ENCODE measurements at places on chromosomes 5 and 9. TPM values are rescaled to one million over a fixed set of nuclear protein-coding genes. Genes with fewer than 3 reads are reported as not detected.

Gene SLC6A3
- not detected for total RNA-seq

Gene PCAT7
- not detected for total RNA-seq

Gene PCDHB7
- total RNA-seq, result 8.0 TPM

DNA sequence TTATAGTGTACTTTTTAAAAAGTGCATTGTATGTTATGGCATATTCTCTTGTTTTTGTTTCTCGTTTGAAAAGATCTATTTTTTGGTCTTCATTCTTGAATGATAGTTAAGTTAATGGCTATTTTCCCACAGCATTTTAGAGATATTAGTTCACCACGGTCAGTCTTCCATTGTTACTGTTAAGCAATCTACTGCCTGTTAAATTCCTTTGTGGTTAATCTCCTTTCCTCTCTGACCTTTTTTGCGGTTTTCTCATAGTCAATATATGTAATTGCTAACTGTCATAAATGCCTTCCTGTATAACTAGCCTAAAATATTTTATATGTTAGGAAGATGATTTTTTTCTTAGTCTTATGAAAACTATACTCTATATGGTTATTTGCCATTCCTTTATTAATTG lies 250.8 kb upstream of the FBXL7 start:
- no peaks in the 10 kb centered on the region for H3K27me3 ChIP-seq
- H3K27ac ChIP-seq, result no peak overlapping the region
- no peak for DNase-seq
- no peak overlapping the region for H3K4me3 ChIP-seq
- no peaks in the 10 kb centered on the region for H3K36me3 ChIP-seq

DNA sequence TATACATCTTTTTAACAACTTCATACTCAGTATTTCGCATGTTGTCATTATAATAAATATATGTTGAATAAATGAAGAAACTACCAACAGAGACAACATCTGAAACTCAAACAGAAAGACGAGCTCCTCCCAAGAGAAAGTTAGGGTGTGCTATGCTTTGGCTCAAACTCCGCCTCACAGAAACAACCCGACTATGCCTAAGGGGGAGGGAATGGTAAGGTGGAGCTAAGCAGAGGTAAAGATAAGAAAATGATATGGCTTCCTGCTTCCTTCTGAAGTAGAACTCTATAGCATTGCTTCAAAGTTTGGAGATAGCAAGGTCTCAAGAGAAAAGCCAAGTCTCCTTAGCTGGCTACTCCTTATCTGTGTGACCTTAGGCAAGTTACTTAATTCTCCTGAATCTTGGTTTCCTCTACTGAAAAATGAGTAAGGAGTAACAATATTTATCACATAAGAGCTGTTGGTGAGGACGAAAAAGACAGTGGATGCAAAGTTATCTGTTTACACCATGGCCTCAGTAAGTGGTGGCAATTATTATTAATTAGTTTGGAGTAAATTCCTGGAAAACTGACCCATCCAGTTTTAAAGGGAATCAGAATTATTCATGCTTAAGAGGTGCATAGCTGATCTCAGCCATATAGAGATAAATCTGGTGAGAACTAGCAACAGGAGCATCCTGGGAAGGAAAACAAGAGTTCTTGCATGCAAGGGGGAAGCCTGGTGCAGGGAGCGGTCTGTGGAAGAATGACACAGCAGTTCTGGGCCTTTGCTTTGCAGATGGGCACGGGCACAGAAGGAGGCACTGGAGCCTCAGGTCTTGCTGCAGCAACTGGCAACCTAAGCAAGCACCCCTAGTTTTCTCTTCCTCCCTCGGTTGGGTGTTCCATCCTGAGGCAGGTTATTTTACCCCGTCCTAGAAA lies 73.3 kb downstream of the GLIS3 start:
- H3K4me3 ChIP-seq, result no peak overlapping the region
- no peaks in the 10 kb centered on the region for H3K4me1 ChIP-seq
- no peak overlapping the region for H3K27ac ChIP-seq
- no peak for DNase-seq
- no peaks in the 10 kb centered on the region for H3K36me3 ChIP-seq

DNA sequence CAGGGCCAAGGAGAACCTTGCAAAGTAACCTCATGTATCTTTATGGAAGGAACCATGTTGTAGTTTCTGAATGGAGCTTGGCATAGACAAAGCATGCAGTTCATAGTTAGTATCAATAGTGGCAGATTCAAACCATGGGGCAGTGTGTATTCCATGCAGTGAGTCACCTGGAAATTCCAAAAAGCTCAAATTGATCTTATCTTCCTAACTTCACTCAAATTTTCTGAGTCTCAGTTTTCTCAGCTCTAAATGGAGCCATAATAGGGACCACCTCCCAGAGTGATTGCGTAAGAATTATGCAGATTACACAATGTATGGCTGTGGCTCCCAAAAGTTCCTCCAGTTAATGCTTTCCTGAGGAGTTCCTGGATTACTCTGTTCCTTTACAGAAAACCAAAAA lies 549.9 kb upstream of the KLF4 start:
- H3K4me1 ChIP-seq, result no peaks in the 10 kb centered on the region
- no peak overlapping the region for H3K27ac ChIP-seq
- no peak overlapping the region for H3K4me3 ChIP-seq
- DNase-seq, result no peak

Measured in uterus (tissue), 4 donors.